Amygdala (tissue), 56 donors: ENCODE measurements at places on chromosomes 12 and 14.

GRCh38 chr14:91367173-91368171 is 50.1 kb downstream of the CCDC88C start:
- DNase-seq: no peak

DNA sequence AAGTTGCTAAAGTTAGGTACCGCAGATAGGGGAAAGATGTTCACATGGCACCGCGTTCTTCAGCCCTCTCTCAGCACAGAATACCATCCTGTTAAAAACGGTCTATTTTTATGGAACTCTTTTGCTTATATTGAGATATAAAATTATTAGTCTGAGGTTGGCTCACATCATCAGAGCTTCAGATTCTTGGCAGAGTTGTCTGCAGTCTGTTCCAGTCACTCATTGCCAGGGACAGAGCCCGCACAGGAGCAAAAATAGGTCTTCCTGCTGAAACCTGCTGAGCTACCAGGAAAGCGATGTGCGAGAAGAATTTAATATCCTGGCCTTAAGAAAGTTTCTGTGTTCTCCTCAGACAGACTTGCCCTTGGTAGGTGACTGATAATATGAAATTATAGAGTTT is 249.8 kb downstream of the VRK1 start:
- DNase-seq: no peak

- no peak for DNase-seq
These were observed 19.7 kb downstream of the EML1 start for GRCh38 chr14:99812892-99813291.

GRCh38 chr14:60561845-60562746 is 53.1 kb downstream of the SIX6 start:
- DNase-seq: no peak

GRCh38 chr12:53709671-53710070 is 17.6 kb downstream of the CALCOCO1 start:
- DNase-seq: no peak

- DNase-seq: no peak
These were observed 26.9 kb upstream of the TUNAR start for GRCh38 chr14:95849761-95850160.

DNA sequence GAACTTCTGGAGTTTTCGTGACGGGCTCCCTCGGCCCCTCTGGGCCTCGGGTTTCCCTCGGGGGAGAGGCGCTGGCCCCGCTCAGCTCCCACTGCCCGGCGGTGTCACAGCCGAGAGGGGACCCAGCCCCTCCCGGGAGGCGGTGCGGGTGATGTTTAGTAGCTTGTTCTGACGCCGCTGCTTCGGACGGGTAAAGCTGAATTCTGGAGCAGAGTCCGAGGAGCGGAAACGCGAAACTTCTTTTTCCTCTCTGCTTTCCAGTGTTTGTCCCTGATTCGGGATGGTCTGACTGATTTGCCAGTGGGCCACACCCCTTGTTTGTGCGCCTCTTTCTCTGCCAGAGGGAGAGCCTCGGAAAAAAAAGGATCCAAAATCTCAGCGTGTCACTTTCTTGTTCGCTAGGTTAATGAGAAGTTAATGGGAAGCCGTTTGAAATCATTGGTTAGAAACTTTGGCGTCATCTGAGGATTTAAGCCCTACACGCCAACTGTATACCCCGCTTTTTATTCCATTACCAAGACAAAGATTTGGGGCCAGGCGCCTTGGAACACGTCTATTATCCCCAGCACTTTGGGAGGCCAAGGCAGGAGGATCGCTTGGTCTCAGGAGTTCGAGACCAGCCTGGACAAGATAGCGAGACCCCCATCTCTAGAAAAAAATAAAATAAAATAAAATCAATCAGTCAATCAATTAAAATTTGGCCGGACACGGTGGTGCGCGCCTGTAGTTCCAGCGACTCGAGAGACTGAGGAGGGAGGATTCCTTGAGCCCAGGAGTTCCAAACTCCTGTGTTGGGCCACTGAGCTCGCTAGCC is 756 bp downstream of the TULP3 start:
- DNase-seq: peak; percentile 47

GRCh38 chr12:3250034-3250433 is 172.9 kb downstream of the TSPAN9 start:
- no peak for DNase-seq

GRCh38 chr14:59101476-59101875 is 87.0 kb upstream of the DAAM1 start:
- no peak for DNase-seq

- no peak for DNase-seq
These were observed 896 bp downstream of the EID3 start for GRCh38 chr12:104304261-104305009.

DNA sequence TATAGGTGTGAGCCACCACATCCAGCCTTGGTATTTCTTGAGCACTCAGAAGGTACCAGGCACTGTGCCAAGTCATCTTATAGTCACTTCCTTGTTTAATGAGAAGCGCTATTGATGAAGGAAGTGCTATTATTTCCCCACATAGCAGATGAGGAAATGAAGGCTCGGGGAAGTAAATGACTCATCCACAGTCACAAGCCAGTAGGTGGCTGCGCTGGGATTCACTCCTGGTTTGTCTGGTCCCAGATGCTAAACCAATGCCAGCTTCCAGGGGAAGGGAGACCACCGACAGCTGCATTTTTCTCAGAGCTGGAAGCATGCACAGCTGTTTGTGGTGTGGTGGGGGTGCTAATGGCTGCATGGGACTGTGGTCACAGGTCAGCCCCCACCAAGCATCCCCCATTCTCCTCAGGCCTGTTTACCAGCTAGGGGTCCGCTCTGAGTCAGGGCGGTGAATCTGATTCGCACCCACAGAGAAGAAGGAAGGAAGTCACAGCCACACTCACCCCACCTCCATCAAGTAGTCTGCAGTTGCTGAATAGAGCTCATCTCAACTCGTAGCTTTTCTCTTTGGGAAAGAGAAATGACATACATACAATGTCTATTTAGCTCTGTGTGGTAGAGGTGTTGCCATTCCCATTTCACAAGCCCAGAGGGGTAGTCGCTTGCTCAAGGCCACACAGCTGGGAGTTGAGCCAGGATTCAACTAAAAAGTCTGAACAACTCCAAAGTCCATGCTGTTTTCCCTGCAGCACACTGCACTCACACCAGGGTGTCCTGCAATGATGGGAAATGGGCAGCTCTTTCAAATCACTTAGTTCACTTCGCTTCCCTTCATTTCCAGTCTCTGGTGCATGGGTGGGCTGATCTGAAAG is 6.3 kb upstream of the LTBP2 start:
- DNase-seq: no peak

DNA sequence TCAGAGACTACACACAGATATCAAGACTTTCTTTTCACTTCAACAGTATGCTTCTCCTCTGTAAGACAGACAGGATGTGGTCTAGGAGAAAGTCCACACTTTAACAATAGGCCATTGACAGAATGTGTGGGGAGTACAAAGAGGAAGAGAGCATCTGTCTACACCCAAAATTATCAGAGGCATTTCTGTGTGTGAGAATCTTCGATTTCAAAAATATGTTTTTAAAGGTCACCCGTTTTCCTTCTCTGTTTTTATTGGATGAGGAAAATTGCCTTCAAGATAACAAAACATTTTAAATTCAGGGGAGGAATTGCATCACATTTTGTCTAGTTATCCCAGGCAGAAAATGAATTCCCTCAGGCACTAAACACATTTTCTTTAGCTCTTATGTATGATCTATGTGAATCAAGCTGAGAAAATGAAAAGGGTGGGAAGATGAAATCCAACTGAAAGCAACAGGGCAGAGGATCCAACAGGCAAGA is 16.4 kb downstream of the NAV3 start:
- DNase-seq: no peak

- DNase-seq: peak; percentile 11
These were observed 25.0 kb upstream of the CIT start for GRCh38 chr12:119902084-119902509.

DNA sequence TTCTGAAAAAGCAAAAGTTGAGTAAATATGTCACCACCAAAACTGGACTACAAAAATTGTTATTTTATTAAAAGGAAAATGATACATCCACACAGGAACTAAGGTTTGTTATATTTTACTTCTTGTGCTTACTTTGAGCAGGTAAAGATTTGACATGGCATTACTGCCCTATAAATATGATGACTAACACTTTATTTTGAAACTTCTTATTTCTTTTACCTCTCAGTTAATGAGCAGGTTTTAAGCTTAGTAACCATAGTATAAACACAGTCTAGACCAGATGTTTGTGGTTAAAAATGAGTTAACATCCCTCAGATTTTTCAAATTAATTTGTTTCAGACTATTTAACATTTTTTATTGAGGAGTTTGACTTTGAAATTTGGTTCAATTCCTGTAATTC is 862.5 kb upstream of the USP15 start:
- no peak for DNase-seq

GRCh38 chr14:44653641-44654040 is 146.6 kb upstream of the FSCB start:
- DNase-seq: no peak

DNA sequence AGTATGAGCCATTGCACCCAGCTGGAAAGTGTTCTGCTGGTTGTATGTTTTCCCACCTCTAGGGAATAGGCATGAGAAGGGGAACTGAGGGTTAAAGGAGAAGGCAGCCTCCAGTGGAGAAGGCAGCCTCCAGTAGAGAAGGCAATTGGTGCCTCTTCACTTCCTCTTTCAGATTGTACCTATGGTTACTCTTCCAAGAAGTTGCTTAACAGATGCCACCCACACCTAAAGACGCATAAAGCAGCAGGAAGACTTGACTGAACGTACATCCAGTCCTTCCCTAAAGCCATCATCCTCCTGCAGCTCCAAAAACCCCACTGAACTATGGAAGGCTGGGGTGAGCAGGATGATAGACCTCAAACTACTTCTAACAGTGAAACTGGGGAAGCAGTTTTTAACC is 13.1 kb downstream of the DPF3 start:
- DNase-seq: no peak

GRCh38 chr14:85531141-85531586 is 1.2 kb downstream of the FLRT2 start:
- DNase-seq: no peak

DNA sequence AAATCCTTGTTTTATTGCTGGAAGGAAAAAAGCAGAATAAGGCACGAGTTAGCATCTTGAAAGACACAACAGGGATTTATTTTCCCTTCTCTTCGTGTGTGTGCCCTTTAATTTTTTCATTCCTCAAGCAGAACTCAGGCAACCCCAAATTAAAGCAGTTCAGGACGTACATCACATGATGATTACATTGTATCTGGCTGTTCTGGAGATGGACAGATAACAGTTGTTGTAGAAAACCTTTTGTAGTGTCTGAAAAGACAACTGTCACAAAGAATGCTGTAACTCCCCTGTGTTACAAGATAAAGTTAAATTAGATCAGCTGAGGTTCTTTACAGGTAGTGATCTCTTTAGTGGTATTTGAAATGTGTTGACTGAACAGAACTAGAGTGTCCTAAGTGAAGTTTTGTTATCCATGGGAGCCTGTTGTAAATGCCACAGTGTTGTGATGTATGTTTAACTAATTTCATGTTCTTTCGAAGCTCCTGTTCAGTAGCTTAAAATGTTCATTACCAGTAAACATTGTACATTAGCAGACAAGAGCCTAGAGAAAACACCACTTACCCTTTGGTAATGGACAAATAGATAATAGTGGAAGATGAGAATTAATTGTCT is 58.5 kb downstream of the TMTC2 start:
- DNase-seq: no peak
